Inflammatory macrophage (primary cell): ENCODE measurements at places on chromosomes 7 and 10.

DNA sequence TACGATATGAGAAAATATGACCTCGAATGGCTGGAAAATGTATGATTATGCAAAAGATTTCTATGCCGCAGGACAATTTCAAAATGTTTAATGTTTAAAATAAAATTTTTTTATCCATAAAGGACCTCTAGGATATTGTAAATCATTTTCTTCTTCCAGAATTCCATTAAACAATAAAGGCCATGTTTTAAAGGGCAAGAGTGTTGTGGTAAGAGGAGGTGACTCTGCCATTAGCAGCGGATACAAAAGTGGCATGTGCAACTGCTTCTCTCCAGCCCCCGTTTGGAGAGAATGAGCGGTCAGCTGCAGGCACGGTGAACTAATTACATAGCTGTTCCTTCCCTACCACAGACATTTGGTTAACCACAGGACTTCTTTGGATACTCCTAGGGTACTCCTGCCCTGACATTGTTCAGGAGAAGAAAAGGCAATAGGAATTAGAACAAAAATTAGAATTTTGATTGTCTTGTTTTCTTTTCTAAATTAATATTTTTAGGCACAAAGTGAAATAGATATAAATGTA is 63.8 kb downstream of the HBP1 start:
- DNase-seq = no peak

GRCh38 chr10:21406595-21407193 is 118.8 kb downstream of the SKIDA1 start:
- DNase-seq = no peak

DNA sequence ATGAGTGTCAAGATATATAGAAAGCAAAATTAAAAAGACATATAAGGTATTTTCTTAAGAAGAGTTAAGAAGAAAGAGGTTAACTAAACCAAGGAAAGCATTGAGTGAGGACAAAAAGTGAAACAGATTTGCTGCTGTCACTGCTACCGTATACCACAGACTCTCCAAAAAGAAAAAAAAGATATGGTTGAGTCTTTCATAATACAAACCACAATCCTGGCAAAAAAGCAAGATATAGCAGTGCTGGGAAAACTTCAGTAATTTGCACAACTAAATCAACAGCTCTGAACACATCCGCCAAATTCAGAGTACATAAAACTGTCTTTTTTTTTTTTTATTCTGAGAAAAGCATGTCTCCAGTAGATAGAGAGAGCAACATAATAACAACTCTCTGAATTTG is 114.7 kb downstream of the ETV1 start:
- no peak for DNase-seq

DNA sequence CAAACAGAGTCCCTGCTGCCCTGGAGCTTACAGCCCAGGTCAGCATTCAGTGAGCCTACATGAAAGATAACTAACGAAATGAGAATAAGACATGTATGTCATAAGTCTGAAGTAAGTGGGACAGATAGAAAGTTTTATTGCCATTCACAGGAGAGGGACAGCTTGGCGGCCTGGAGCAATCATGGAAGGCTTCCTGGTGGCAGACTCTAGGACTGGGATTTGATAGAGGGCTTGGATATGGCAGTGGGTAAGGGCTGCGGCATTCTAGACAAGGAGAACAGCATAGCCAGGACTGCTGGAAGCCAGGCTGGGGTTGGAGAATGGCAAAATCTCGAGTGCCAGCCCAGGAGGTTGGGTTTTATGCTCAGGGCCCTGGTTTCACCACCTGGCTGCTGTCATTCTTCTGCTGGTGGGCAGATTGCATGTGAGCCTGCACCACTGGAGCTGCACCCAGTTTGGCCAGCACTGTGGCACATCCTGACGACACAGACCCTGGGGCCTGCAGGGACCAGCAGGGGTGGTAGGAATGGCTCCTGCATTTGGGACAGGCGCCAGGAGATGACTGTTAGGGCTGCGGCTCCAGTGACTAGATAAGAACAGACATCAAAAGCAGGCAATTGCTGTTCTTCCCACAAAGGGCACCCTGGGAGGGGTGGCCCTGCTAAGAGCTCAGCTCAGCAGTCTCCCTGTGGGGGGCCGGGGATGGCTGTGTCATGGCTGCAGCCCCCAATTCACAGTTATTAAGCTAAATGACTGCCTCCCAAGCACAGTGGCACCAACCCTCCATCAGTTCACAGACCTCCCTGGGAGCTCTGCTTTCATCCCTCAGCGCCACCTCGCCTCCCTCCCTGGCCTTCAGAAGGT is 161.1 kb downstream of the RPS24 start:
- no peak for DNase-seq

GRCh38 chr7:48052748-48053147 is 17.4 kb downstream of the C7orf57 start:
- DNase-seq = peak; percentile 42

- DNase-seq = no peak
These were observed 67.8 kb downstream of the EGFR start for GRCh38 chr7:55086413-55087201.

- peak; percentile 51 for DNase-seq
These were observed 108.2 kb downstream of the ANKRD61 start for GRCh38 chr7:6139189-6139996.

DNA sequence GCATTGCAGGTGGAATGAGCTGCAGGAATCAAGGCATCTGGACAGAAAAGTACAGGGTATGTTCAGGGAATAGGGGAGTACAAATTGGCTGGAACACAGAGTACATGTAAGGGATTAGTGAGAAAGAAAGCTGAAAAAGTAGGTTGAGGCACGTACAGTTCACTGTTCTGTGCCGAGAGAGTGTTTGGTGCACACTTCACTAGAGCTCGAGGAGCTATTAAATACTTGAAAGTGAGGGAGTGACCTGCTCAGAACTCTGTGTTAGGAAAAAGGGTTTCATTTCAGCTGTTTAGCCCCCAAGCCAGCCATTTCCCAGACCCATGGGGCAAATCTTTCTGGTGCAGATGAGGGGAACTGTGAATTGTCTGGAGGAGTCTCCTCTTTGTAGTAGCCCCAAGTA is 115.2 kb downstream of the TBXAS1 start:
- no peak for DNase-seq

- no peak for DNase-seq
These were observed 162.2 kb downstream of the EGFR start for GRCh38 chr7:55180963-55181542.

GRCh38 chr10:100823194-100823593 is 77.8 kb downstream of the PAX2 start:
- DNase-seq = no peak

GRCh38 chr7:107201795-107202450 is 33.1 kb downstream of the HBP1 start:
- peak; percentile 15 for DNase-seq

- DNase-seq = peak; percentile 74
These were observed 3.6 kb downstream of the FAM53B start for GRCh38 chr10:124740369-124741280.

DNA sequence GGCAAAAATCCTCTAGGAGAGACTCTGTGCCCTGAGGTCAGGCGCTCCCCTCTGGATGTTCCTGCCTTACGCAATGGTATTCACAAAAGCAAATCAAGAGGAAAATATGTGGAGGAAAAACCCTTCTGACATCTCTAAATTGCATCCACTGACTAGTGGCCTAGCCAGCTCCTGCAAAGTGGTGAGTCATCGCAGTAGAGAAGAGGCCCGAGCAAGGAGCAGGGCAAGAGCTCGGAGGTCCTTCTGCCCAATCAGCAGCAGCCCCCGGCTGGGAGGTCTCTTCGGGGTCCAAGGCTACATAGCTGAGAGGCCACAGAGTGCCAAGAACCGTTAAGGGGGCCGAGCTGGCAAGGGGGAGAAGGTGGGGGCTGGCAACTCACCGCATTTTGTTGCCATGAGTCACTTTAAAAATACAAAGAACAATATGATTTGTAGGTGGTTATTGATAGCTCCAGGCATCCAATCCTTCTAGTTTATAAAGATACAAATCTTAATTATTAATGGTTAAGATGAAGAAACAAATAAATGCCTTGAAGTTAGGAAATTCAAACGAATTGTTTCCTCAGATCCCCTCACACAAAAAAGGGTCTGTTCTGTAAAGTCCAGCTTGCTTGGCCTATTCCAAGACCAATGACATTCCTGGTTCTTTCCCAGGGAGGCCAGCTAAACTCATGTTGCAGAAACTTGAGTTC is 161.6 kb downstream of the PKD1L1 start:
- peak; percentile 32 for DNase-seq

DNA sequence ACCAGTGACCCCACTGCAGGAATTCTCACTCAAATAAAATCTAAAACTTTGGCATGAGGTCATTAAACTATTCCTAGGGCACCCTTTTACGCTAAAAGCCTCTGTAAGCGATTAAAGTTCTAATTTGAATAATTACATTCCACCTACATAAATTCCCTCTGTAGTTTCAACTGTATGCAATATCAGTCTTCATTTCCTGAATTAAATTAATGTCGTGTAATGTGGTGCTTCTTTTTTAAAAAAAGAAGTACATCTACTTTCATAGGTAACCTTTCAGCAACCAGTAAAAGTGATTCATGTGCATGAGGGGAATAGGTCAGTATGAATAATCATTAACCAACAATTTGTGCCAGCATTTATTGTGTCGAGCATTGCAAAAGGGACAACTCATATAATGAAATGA is 44.7 kb downstream of the IMMP2L start:
- DNase-seq = no peak

GRCh38 chr7:101817471-101818286 is at the start of gene CUX1:
Gene CUX1, plus strand, starts transcription at chr7:101817626. Its CDS starts 14 bp downstream, at chr7:101817640.
- DNase-seq = peak; percentile 38

DNA sequence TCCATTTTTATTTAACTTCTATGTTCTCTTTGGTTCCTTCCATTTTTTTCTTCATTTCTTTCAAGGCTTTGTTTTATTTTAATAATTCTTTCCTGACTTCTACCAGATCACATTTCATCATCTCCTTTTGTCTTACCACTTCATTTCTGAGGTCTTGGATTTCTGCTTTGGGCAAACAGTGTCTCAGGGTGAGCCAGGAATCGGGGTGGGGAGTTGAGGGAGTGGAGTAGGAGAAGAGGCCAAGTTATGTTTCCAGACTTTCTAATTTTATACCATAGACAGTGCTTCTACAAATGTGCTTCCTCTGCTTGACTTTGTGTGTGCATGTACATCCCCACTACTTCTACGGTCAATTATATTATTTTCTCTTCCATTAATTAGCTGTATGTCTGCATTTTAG is 112.1 kb downstream of the PRKG1 start:
- no peak for DNase-seq

DNA sequence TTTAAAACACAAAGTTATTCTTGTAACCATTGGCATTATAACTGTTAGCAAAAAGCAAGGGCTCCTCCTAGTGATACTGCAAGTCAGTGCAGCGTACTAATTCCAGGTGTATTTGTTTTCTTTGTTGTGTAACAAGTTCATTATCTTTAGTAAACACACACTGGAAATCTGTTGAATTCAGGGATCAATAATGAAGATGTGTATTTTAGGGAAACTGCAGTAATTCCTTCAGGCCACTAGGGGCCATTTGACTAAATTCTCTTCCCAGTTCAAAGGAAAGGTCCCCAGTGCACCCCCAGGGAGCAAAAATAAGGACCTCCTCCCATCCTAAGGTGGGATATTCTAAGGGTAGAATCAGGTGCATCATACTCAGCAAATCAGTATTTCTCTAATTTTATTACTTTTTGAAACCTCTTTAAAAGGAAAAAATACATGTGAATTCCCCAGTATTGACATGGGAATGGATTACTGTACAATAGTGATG is 158.6 kb upstream of the LYZL1 start:
- no peak for DNase-seq

DNA sequence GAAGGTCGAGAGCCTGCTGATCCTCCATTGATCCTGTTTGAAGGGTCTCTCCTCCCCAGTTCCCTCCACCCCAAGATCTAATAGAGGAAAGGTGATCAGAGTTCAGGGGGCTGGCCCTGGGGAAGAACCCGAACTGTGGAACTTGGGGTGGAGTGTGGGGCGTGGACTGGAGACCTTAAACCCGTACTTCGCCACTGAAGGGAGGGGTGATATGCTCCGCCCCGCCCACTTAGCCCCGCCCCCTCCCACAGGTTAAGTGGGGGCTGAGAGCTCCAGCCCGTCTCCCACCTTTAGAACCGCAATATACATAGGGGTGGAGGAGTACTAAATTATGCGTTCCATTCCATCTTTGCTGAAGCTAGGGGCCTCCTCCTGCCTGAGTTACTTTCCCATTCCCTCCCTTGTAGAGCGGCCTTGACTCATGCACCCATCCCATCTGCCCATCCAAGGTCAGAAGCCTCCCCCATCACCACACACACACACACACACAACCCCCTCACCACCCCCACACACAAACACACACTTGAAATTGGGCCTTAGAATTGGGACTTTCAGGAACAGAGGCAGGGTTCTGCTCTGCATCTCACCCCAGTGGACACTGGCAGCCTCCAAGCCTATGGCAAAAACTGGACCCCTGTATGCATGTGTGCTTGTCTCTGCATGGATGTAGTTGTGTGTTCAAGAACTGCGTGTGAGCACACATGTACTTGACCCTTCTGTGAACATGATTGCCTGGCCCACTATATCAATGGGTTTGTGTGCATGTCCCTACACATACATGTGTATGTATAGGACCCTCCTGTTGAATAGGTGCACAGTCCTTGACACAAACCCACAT is 991 bp downstream of the SEMA4G start:
- DNase-seq = no peak

GRCh38 chr7:124388751-124389150 is 355.9 kb upstream of the TMEM229A start:
- DNase-seq = no peak

- no peak for DNase-seq
These were observed 501.6 kb downstream of the TCERG1L start for GRCh38 chr10:130809761-130810515.

- no peak for DNase-seq
These were observed 24.5 kb upstream of the KCTD7 start for GRCh38 chr7:66604198-66604597.

DNA sequence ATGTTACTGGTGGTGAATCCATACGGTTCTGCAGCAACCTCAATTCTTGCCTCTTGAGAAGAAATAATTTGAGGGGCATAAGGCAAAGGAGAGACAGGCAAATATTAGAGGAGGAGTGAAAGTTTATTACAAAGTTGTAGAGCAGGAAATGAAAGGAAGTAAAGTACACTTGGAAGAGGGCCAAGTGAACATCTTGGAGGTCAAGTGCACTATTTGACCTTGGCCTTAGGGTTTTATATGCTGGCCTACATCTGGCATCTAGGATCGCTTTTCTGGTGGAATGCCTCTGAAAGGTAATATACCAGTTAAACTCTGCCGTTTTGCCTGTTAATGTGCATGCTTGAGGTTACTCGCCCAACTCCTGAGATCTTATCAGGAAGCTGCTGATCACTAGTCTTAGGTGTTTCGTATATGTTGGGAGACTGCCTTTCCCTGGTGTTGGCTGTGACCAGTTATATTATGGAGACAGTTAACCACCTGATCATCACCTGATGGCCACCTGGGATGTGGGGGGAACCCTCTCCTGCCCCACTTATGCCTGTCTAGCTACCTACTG is 66.1 kb upstream of the CYP2C18 start:
- no peak for DNase-seq

DNA sequence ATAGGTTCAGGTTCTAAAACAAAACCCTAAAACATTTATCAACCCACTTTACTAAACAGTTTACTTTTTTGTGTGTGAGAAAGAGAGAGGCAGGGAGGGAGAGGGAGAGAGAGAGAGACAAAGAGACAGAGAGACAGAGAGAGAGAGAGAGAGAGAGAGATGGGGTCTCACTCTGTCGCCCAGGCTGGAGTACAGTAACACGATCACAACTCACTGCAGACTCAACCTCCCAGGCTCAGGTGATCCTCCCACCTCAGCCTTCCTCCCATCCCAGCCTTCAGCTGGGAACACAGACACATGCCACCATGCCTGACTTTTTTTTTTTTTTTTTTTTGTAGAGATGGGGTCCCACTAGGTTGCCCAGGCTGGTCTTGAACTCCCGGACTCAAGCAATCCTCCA is 52.9 kb downstream of the PARD3 start:
- no peak for DNase-seq

- DNase-seq = peak; percentile 43
These were observed 458.8 kb downstream of the SORCS1 start for GRCh38 chr10:106705681-106706100.
